Upper lobe of right lung (tissue), 1 donor: ENCODE measurements at places on chromosomes 13 and 19. TPM values are rescaled to one million over a fixed set of nuclear protein-coding genes. Genes with fewer than 3 reads are reported as not detected.

- H3K4me3 ChIP-seq: no peak overlapping the region
- DNase-seq: no peak
These were observed 5.3 kb downstream of the BTBD2 start for GRCh38 chr19:2010135-2010668.

GRCh38 chr13:35760735-35761281 lies 284.3 kb upstream of the MAB21L1 start:
- no peaks in the 10 kb centered on the region for H3K27me3 ChIP-seq
- no peak overlapping the region for H3K27ac ChIP-seq

DNA sequence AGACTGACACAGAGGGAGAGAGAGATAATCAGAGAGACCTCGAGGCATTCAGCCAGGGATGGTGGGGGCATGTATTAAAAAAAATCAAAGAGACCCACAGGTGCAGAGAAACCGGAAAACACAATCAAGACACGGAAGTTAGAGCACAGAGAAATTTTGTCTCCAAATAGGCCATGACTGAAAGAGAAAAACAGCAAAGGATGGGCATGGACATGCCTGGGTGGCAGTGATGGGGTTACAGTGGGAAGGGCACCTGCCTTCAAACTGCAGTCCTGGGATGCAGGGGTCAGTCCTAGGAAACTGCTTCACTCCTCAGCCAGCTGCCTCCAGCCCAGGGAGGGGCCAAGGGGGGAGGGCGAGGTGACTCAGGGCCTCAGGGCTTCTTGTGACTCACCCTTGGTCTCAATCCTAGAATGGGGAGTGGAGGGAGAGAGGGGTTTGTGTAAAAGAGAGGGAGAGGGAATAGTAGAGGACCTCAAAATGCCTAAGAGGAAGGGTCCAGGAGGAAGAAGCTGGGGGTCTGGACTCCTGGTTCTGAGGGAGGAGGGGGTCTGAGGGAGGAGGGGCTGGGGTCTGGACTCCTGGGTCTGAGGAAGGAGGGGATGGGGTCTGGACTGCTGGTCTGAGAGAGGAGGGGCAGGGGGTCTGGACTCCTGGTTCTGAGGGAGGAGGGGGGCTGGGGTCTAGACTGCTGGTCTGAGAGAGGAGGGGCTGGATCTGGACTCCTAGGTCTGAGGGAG lies 3.6 kb upstream of the KCNN4 start:
- H3K27ac ChIP-seq: no peak overlapping the region
- H3K4me3 ChIP-seq: no peak overlapping the region
- peaks cover 8% of the 10 kb centered on the region for H3K27me3 ChIP-seq
- no peak for DNase-seq

DNA sequence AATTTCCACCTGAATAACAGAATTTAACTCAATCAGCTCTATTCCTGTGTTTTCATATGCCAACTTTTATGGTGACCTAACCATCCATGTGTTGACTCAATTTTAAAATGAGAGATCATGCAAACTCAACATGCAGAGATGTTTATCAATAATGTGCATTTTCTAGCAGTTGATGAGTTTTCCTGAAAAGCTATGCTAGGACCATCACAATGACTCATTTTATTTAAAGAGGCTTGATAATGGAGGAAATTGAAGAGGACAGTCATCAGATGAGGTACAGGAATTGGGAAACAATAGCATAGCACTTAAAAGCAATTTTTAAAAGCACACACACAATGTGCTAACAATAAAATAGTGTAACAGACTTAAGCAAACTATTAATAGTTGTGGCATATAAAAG lies 127.1 kb downstream of the VWA8 start:
- H3K4me1 ChIP-seq: no peaks in the 10 kb centered on the region
- no peak overlapping the region for H3K4me3 ChIP-seq
- H3K36me3 ChIP-seq: peaks cover 15% of the 10 kb centered on the region
- H3K27me3 ChIP-seq: no peaks in the 10 kb centered on the region
- no peak overlapping the region for H3K27ac ChIP-seq
- DNase-seq: no peak

DNA sequence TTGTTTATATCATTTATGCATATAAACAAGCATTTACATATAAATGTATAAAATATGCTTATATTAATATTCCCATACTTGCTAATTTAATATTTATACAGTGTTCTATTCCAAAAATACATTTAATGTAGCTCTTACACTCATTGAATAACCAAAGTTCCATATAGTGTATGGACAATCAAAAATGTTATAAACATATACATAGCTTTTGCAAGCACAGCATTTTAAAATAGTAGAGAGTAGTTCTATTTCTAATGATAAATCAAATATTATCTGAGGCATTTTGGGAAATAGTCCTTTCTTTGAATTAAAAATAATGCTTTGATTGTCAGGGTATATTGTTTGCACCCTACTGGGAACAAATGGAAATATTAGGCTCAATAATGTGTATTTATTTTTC lies 22.5 kb upstream of the COG6 start:
- no peaks in the 10 kb centered on the region for H3K4me1 ChIP-seq
- no peaks in the 10 kb centered on the region for H3K27me3 ChIP-seq
- H3K27ac ChIP-seq: no peak overlapping the region
- no peak for DNase-seq
- no peaks in the 10 kb centered on the region for H3K36me3 ChIP-seq
- H3K4me3 ChIP-seq: no peak overlapping the region

GRCh38 chr19:9786819-9787218 lies 18.3 kb upstream of the ZNF846 start:
- no peaks in the 10 kb centered on the region for H3K36me3 ChIP-seq
- peaks cover 12% of the 10 kb centered on the region for H3K4me1 ChIP-seq
- peak overlapping the region; percentile 94 for H3K27ac ChIP-seq
- no peaks in the 10 kb centered on the region for H3K27me3 ChIP-seq

- H3K4me1 ChIP-seq: no peaks in the 10 kb centered on the region
- H3K27ac ChIP-seq: no peak overlapping the region
- H3K27me3 ChIP-seq: no peaks in the 10 kb centered on the region
- H3K36me3 ChIP-seq: no peaks in the 10 kb centered on the region
These were observed 20.4 kb downstream of the MISP start for GRCh38 chr19:771332-771785.

DNA sequence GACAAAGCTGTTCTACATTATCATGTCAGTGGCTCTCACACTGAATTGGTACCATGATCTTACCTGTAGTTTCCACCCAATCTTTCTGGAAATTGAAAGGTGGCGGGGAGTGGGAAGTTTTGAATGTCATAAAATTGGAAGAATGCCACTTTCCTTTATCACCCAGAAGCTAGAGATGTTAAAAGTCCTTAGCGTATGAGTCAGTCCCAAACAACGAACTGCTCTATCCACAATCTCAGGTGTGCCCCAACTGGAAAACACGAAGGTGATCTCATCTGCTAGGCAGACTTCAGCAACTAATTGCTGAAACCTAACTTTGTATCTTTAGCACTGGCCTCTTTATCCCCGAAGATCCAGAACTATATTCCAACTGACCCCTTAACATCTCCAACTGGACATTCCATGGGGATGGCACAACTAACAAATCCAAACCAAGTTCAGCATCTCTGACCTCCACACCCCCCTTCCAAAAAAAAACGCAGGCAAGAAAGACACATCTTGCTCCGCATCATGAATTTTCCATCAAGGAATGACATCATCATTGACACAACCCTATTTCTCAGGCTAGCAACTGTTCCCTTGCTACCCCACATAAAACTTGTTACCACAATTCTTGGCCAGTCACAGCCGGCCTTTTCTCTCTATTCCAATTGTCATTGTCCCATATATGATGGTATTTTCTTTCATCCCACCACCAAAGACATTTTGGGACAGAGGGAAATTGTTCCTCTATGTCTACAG lies 175.4 kb downstream of the KLF12 start:
- no peaks in the 10 kb centered on the region for H3K36me3 ChIP-seq
- peaks cover 4% of the 10 kb centered on the region for H3K4me1 ChIP-seq
- no peak overlapping the region for H3K27ac ChIP-seq
- H3K4me3 ChIP-seq: no peak overlapping the region
- H3K27me3 ChIP-seq: no peaks in the 10 kb centered on the region

GRCh38 chr13:39095500-39095899 lies 57.2 kb downstream of the NHLRC3 start:
- no peak for DNase-seq
- H3K27me3 ChIP-seq: no peaks in the 10 kb centered on the region
- no peak overlapping the region for H3K4me3 ChIP-seq
- no peaks in the 10 kb centered on the region for H3K4me1 ChIP-seq
- no peak overlapping the region for H3K27ac ChIP-seq

DNA sequence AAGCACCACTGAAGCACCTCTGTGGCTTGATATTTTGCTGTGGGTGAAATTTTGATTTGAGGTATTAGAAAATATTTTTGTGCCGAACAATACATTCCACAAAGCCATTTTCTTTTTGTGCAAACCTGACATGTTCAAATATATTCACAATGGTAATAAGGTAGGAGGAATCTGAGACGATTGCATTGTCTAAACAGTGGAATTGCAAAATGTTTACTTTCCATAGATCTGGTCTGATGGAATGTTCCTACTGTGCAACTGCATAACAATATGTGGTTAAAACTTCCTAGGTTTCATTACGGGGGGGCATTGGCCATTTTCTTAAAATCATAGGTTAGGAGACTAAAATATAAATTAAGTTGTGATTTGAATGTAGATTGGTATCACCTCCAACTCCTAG lies 42.7 kb upstream of the AKAP11 start:
- H3K36me3 ChIP-seq: peaks cover 13% of the 10 kb centered on the region
- H3K4me1 ChIP-seq: no peaks in the 10 kb centered on the region
- no peak overlapping the region for H3K27ac ChIP-seq
- DNase-seq: no peak

GRCh38 chr19:45117167-45117594 lies 24.2 kb downstream of the PPP1R37 start:
- H3K4me1 ChIP-seq: peaks cover 12% of the 10 kb centered on the region
- peak; percentile 80 for DNase-seq
- H3K4me3 ChIP-seq: no peak overlapping the region
- no peaks in the 10 kb centered on the region for H3K36me3 ChIP-seq

DNA sequence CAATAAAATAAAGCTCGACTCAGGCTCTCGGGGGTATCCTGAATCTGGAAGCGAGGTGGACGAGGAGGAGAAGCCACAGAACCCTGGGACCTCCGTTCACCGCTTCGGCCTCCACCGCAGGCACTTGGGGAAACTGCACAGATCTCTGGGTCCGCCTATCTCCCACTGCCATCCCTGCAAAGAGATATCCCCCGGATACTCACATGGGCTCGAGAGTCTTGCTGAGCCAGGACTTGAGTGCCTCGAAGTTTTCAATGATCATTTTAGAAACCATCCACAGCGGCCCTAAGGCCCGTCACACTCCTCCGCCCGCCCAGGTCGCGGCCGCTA lies 589 bp downstream of the RBM26 start:
- no peak for DNase-seq
- H3K27me3 ChIP-seq: no peaks in the 10 kb centered on the region
- H3K4me3 ChIP-seq: peak overlapping the region; percentile 74
- H3K4me1 ChIP-seq: peaks cover 25% of the 10 kb centered on the region
- H3K27ac ChIP-seq: peak overlapping the region; percentile 96
- no peaks in the 10 kb centered on the region for H3K36me3 ChIP-seq

GRCh38 chr13:43196750-43197370 lies 173.5 kb downstream of the DNAJC15 start:
- H3K4me1 ChIP-seq: no peaks in the 10 kb centered on the region
- no peaks in the 10 kb centered on the region for H3K36me3 ChIP-seq
- H3K27me3 ChIP-seq: no peaks in the 10 kb centered on the region
- H3K27ac ChIP-seq: no peak overlapping the region

DNA sequence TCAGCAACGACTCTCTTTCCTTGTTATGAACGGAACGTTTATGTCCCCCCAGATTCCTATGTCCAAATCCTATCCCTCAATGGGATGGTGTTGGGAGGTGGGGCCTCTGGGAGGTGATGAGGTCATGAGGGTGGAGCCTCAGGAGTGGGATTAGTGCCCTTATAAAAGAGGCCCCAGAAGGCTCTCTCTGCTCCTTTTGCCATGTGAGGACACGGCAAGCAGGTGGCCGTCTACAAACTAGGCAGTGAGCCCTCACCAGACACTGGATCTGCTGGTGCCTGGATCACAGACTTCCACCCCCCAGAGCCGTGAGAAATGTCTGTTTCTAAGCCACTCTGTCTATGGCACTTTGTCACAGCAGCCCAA lies 53.2 kb downstream of the EPS15L1 start:
- H3K36me3 ChIP-seq: peaks cover 74% of the 10 kb centered on the region
- no peak overlapping the region for H3K27ac ChIP-seq
- no peaks in the 10 kb centered on the region for H3K27me3 ChIP-seq
- H3K4me1 ChIP-seq: no peaks in the 10 kb centered on the region
- H3K4me3 ChIP-seq: no peak overlapping the region
- DNase-seq: no peak

DNA sequence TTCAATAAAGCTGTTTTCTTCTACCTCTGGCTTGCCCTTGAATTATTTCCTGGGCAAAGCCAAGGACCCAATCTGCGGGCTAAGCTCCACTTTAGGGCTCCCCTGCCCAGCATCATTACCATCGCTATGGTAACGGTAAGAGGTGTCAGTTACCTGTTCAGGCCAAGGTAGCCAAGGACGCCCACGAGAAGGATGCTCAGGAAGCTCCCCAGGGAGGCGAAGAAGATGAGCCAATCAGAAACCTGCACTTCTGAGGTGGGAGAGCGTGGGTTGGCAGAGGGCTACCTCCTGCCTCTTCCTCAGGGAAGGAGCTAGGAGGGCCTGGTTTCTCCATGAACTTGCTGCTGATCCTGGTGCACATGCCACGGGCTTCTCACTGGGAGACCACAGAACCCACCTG lies 24.7 kb downstream of the IL12RB1 start:
- no peak for DNase-seq
- no peak overlapping the region for H3K4me3 ChIP-seq
- H3K27ac ChIP-seq: no peak overlapping the region

DNA sequence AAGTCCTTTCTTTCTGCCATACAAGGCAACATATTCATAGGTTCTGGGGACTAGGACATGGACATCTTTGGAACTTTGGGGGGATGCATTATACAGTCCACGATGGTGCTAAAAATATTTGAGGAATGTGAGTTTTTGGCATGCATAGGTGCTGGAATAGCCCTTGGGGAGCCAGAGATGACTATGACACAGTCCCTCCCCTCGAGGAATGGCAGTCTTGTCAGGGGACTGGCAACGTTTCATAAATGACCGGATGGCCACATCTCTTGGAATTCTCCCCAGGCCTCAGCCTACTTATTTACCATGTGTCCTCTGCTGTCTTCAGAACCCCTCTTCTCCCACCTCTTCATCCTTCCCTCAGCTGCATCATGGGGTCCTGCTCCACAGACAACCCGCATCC lies 13.6 kb downstream of the MEIOSIN start:
- H3K27me3 ChIP-seq: no peaks in the 10 kb centered on the region
- no peaks in the 10 kb centered on the region for H3K36me3 ChIP-seq
- H3K4me3 ChIP-seq: no peak overlapping the region
- H3K4me1 ChIP-seq: no peaks in the 10 kb centered on the region
- no peak for DNase-seq

Gene ZNF100
- total RNA-seq: 14.5 TPM

Gene APOC4
- not detected for total RNA-seq

Gene WDR87
- not detected for total RNA-seq

Gene PRODH2
- not detected for total RNA-seq

Gene NBEA
- 5.6 TPM for total RNA-seq

Gene ATG4D
- 21.0 TPM for total RNA-seq
